Natural killer cell (primary cell): ENCODE measurements at places on chromosomes 3 and 15.

DNA sequence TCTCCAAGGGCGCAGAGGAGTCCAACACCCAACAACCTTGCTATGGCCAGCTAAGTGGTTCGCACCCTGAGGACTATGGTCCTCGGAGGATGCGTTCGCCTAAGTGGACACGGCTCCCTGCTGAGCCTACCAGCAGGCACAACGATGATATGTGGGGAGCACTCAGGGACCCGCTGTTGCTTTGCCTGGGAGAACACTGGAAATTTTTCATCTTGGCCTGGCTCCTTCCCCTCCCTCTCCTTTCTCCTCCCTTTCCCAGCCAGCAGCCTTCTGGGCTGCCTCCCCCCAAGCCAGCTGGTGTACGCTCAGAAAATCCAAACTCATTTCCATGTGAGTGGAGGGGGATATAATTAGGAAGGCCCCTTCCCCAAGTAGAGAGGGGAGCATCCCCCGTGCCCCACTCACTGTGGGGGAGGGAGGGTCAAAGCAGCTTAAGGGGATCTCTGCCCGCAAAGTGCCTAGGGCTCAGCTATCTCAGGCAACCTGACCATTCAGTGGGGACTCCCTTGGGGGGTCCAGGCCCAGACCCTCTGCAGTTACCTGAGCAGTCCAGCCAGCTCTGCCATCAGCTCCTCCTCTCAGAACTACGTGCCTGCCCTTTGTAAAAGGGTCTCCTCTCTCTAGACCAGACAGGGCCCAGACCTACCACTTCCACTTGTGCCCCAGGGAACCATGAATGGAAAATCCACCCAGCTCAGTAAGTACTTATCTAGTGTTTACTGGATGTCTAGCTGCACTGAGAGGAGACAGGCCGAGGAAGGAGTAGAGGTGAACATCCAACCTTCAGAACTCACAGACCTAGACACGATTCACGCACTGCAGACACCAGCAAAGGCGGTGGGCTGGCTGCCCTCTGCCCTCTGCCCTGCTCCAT is 742 bp upstream of the SEMA7A start:
- DNase-seq = no peak

DNA sequence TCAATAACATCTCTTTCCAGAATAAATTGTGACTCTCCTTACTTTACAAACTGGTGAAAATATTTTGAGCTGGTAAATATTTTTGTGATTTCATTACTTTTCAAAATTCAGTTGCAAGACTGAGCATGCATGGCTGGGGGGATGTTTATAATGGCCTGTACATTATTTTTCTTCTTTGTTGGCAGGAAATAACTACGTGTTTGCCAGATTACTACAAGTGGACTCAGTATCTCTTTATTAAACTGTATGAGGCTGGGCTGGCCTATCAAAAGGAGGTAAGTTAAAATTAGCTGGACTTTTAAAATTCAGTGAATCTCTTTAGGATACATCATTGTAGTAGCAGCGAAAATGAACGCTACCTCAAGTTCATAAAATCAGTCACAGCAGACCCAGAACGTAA is 58.3 kb downstream of the LARS2 start:
- no peak for DNase-seq

- DNase-seq = no peak
Observed at GRCh38 chr15:40150163-40150925, 10.5 kb upstream of the BUB1B start.

- no peak for DNase-seq
Observed at GRCh38 chr3:112171144-112171543, 38.1 kb upstream of the GCSAM start.

GRCh38 chr15:71011503-71012155 is 103.6 kb upstream of the THSD4 start:
- DNase-seq = no peak

GRCh38 chr3:25563601-25564000 is 101.1 kb downstream of the TOP2B start:
- DNase-seq = no peak

DNA sequence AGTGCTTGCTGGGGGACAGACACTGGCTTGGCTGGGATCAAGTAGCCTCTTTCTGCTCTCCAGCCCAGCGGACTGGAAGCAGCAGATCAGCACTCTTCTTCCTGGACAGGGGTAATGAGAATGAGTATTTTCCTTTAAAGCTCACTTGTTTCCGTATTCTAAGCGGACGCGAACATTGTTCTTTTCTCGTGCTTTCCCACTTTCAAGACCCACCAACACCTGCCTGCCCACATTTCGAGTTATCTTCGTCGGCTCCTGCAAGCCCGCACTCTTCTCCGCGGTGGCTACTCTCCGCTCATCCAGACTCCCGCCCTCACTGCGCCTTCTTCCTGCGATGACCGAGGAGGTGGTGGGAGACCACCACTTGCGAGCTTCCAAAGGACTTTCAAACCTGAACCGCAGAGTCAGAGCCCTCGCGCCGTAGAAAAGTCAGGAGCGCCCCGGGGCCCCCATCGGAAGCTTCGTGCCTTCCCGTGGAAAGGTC is 1.6 kb upstream of the PPM1L start:
- peak; percentile 54 for DNase-seq

GRCh38 chr3:159499031-159499793 is 489.4 kb upstream of the IL12A start:
- no peak for DNase-seq

DNA sequence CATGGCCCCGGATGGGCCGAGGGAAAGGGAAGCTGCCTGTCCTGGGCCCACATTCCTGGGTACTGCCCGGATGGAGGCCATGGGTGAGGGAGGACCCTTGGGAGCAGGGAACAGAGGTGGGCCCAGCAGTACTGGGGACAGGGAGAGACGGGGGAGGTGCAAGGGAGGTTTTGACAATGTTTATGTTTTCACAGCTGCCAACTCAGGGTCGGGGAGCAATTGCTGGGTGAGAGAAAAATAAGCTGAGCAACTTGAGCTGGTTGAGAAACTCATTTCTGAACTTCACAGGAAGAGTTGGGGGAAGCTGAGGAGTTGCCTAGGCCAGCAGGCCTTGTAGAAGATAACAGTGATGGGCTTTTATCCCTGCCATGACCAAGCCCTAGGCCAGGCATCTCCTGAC is 11.1 kb upstream of the TSPAN3 start:
- no peak for DNase-seq

DNA sequence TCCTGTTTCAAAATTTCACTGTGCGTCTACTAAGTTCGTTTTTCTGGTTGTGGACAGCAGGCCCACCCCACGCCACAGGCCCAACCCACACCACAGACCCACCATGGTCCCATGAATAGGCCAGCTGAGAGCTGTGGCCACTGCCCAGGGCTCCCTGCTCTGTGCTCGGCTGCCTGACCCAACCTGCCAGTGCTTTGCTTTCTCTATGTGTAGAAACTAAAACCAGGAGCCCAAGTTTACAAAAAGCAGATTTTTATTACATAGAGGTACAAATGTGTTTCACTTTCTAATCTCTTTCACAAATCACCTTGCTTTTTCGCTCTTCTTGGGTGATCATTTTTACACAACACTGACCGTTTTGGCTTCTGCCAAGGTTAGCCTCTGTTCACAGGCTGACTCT is 69.1 kb downstream of the HERC2 start:
- DNase-seq = no peak

GRCh38 chr15:52252781-52253180 is 42.8 kb downstream of the MYO5C start:
- no peak for DNase-seq
